Fibroblast of mammary gland (primary cell): ENCODE measurements at places on chromosomes 1 and 21.

- no peak for DNase-seq
Observed at GRCh38 chr1:1273209-1273511, 494 bp downstream of the UBE2J2 start.

- DNase-seq, result no peak
Observed at GRCh38 chr21:44874497-44875315, 1.2 kb upstream of the PTTG1IP start.

DNA sequence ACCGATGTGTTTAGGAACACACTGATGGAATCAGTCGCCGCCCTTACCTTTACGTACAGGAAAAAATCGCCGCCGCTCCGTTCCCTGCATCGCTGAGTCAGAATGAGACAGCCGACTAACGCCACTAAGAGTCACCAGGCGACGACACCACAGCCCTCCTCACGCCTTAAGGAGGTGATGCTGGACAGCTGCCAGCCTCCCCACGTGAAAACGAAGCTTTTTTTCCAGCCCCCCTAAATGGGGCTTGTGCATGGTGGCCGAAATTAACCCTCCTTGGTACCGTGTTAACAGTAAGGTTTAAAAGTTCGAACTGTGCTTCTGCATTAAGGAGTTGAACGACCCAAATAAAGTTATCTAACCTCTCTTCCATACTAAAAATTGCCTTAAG is 511 bp downstream of the DNTTIP2 start:
- peak; percentile 38 for DNase-seq

DNA sequence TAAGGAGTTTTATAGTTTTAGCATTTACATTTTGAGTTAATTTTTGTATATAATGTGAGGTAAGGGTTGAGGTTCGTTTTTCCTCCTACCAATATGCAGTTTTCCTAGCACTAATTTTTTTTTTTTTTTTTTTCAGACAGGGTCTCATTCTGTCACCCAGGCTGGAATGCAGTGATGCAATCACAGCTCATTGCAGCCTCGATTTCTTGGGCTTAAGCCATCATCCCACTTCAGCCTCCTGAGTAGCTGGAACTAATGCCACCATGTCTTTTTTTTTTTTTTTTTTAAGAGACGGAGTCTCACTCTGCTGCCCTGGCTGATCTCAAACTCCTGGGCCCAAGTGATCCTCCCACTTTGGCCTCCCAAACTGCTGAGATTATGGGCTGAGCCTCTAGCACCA is 2.5 kb upstream of the UBASH3A start:
- DNase-seq, result peak; percentile 21

DNA sequence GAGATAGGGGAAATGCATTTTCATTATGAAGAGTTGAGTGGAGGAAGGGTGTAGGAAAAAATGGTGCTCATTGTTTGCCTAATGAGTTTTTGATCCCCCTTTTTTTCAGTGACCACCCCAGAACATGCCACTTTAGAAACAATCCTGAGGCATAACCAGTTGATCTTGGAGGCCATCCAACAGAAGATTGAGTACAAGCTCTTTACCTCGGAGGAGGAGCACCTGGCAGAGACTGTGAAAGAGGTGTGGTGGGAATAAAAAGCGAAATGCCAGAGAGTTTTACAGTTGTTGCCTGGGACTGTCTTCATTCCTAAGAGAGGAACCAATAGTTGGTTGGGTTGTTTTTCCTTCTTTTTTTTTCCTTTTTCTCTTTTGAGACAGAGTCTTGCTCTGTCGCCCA is 54.3 kb upstream of the EPHA8 start:
- no peak for DNase-seq

DNA sequence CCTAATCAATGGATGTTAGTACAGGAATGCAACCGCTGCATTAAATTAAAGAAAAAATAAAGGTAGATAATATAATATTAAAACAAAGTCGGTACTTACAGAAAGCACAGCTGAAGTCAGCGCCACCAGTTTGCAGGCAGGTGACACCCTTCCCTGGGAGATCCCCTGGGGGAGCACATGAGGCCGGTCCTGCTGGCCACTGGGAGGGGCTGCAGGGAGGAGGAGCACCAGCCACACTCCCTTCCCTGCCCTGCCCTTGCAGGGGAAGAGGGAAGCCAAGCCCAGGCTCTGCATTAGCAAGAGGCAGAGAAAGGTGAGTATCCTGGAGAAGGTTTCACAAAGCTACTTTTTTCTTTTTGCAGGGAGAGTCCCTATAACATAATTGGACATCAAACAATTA is 507.0 kb downstream of the AJAP1 start:
- DNase-seq, result no peak

- DNase-seq, result no peak
Observed at GRCh38 chr1:226073184-226073950, 10.9 kb downstream of the H3-3A start.

GRCh38 chr1:63893976-63894375 is 120.2 kb downstream of the ROR1 start:
- peak; percentile 41 for DNase-seq

DNA sequence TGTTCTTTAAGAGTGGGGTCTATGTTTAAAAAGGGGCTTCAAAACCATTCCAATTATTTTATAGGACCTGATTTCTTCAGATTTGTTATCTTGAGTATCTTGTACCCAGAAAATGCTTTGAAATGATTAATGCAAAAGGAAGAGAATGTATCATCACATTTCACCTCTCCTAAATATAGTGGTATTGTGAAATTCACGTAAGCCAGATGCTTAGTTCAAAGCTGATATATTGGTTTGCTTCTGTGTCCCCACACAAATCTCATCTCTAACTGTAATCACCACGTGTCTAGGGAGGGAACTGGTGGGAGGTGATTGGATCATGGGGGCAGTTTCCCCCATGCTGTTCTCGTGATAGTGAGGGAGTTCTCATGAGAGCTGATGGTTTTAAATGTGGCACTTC is 8.5 kb downstream of the SOAT1 start:
- peak; percentile 56 for DNase-seq

DNA sequence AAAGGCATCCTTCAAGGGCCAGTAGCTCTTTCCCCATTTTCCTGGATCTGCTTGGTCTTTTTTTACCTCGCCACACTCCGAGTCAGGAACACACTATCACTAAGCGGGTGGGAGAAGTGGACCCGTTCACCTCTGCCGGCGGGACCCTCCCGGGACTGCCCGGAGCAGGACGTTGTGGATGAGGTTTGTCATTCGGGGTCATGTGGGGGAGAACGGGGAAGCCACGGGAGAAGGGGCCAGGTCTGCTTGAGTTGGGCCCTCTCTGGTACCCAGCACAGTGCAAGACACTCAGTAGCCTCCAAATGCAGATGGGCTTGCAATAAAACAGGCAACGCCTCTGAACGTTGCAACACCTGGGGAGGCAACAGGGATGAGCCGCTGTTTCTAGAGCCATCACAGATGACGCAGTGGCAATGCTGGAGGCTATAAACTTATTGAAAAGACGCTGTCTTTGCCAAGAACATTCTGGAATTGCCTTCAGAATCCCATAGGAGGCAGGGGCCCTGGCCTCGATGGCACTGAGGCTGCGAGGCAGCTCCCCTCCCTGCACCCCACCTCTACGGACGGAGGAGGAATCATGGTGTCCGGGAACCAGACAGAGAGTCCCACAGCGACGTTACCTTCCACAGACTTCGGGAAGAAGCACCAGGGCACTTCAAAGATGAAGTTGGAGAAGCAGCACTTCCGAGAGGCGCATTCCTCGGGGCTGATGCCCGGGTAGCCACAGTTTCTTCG is 3.8 kb downstream of the TFF2 start:
- DNase-seq, result no peak

GRCh38 chr1:244614113-244614836 is 38.7 kb upstream of the DESI2 start:
- DNase-seq, result no peak

DNA sequence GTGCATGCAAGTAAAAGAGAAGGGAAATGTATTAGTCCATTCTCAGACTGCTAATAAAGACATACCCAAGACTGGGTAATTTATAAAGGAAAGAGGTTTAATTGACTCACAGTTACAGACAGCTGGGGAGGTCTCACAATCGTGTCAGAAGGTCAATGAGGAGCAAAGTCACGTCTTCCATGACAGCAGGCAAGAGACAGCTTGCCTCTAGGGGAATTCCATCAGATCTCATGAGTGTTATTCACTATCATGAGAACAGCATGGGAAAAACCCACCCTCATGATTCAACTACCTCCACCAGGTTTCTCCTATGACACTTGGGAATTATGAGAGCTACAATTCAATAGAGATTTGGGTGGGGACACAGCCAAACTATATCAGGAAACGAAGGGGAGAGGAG is 8.1 kb downstream of the KRTAP21-3 start:
- no peak for DNase-seq

GRCh38 chr1:2609319-2610035 is 22.9 kb downstream of the PRXL2B start:
- no peak for DNase-seq

GRCh38 chr21:26085127-26085526 is 85.4 kb downstream of the APP start:
- DNase-seq, result no peak

DNA sequence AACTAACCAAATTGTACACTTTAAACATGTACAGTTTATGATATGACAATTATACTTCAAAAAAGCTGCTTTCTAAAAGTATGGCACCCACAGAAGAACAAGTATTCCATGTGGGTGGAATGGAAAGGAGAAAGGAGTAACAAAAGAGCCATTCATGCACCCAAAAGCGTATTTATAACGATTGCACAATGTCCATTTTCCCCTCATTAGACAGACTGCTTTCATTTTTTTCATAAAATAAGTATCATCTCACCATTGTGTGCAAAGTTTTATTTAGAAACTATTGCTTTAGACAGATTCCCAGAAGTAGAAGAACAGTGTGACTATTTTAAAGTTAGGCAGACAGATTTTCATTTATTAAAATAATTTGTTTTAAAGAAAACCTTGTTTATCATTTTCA is 59.6 kb downstream of the KIAA0319L start:
- no peak for DNase-seq

- DNase-seq, result no peak
Observed at GRCh38 chr1:248758352-248758751, 2.8 kb upstream of the LYPD8 start.

DNA sequence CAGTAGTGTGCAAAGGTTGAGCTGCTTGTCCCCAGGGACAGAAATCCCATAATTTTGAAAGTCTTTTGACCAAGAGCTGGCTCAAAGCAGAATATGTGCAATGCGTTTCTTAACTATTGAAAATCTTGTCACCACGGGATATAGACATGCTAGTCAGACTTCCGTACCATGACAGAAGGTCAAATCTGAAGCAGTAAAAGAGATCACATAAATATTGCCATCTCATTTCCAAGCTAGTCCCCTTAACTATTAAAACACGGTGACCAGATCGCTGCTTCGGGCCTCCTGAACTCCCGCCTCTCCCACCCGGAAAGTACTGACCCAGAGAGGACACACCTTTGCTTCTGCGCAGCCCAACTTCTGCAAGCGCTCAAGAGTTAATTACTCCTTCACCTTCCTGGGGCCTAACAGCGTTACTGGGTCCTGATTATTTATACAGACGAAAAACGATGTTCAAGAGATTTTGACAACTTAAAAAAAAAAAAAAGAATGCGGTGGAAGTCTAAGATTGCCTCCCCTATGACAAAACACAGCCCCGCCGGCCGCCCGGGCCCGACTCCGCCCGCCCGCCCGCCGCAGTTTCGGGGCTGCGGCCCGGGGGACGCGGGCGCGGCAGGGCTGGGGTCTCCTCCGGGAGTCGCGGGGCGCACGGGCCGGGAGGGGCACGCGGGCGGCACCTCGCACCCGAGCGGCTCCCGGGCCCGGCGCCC is 692 bp downstream of the SORT1 start:
- no peak for DNase-seq

DNA sequence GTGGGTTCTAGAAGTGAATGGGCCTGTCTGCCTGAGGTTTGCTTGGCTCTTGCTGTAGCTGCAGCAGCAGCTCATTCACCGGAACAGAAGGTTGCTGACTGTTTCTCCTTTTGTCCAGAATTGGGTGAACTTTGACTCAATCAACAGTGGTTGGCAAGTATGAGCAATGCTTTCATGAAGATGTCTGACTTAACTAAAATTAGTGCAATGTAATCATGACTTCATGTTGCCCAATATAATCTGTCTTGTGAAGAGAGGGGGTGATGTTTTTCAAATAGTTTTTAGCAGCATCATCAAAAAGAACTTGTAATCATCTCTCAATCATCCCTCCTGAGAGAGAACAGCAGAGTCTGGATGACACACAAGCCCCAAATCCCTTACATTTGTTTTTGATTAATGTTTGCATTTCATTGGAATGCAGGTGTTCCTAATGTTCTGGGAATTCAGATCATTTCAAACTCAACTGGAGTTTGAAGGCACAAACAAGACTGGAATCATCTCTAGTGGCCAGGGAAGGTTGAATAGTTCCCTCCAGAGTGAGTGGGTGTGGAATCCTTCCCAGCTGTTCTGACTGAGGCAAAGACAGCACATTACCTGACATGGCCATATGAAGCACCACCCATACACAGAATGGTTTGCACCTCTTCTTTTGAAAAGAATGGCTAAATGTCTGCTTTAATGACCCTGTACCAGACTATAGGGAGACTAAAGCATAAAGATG is 82.9 kb downstream of the HLX start:
- DNase-seq, result peak; percentile 100

GRCh38 chr1:38139738-38140487 is 93.3 kb upstream of the POU3F1 start:
- DNase-seq, result no peak

- no peak for DNase-seq
Observed at GRCh38 chr21:35359076-35359475, 310.0 kb upstream of the RUNX1 start.

- no peak for DNase-seq
Observed at GRCh38 chr1:228862542-228863505, 127.5 kb downstream of the RHOU start.

DNA sequence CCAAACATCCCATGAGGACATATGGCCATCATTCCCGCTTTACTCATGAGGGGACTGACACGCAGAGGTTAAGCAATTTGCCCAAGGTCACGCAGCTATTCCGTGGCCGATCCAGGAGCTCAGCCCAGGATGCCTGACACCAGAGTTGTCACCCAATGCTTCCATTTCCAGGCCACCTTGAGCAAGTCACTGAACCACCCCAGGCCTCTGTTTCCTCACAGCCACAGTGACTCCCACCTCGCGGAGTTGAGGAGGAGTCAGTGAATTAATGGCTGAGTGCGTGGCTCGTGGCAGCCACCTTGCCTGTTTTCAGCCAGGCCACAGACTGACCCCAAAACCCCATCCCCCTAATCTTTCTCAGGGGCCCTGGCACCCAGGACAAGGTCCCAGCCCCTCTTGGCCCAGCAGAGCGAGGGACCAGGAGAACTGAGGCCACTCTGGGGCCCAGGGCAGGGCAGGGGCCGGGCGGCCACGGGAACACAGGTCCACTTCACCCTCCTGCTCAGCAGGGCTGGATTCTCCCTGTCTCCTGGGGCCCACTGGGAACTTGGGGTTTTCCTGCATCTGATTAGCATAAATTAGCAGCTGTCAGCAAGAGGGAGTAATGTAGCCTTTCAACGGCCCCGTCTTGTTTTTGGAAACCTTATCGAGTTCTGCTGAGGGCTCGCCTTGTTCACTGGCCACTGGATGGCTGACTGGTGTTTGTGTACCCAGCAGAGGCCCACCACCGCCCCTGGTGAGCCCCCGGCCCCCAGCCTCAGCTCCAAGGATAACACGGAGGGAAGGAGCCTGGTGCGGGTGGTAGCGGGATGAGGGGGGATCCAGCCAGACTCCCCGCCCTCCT is 19.7 kb upstream of the LAPTM5 start:
- no peak for DNase-seq
